Activated naive CD8-positive, alpha-beta T cell treated with anti-CD3 and anti-CD28 coated beads for 36 hours (primary cell): ENCODE measurements at places on chromosomes 1 and 21.

DNA sequence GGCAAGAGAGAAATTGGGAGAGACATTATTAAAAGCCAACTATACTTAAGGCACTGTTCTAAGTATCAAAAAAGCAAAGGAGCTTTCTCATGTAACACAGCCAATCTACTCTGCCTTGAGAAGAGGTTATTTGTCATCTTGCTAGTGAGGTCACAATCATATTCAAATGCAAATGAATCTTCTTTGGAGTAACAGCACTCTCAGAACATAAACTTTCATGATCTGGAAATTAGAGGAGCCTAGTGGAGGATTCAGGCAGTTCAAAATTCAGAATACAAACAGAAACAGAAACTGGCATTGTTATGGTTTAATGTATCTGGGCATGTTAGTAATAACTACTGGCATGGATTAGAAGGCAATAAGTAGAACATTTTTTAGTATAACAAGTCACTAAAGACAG lies 57.4 kb downstream of the ARID4B start:
- H3K27ac ChIP-seq: peak overlapping the region; percentile 52
- no peaks in the 10 kb centered on the region for H3K27me3 ChIP-seq
- peaks cover 54% of the 10 kb centered on the region for H3K4me1 ChIP-seq
- peaks cover 8% of the 10 kb centered on the region for H3K36me3 ChIP-seq
- H3K4me3 ChIP-seq: no peak overlapping the region

DNA sequence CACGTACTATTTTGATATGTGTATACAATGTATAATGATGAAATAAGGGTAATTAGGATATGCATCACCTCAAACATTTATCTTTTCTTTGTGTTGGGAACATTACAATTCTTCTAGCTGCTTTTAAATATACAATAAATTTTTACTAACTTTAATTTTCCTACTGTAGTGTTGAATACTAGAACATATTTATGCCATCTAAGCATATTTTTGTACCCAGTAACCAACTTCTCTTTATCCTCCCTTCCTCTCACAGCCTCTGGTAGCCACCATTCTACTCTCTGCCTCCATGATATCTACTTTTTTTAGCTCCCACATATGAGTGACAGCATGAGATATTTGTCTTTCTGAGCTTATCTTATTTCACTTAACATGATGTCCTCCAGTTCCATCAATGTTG lies 468.0 kb downstream of the COL11A1 start:
- H3K4me3 ChIP-seq: no peak overlapping the region
- H3K27me3 ChIP-seq: no peaks in the 10 kb centered on the region
- DNase-seq: no peak

GRCh38 chr1:31788825-31789256 lies 24.7 kb upstream of the ADGRB2 start:
- peak overlapping the region; percentile 83 for H3K4me3 ChIP-seq
- peaks cover 8% of the 10 kb centered on the region for H3K4me1 ChIP-seq
- H3K27me3 ChIP-seq: no peaks in the 10 kb centered on the region

DNA sequence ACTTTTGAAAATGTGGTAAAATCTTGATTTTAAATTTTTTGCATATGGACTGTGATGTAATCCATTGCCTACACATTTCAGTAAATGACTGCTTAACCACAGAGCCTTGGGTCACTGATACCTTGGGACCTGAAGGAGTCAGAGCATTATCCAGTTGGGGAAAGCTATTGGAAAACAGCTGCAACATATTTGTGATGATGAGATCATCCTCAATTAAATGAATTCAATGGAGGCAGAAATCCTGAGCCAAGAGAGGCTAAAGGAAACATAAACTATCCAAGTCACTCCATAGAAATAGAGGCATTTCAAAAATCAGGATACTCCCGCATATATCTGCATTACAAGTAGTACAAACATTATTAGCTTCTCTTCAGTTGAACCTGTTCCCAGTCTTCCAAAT lies 99.8 kb upstream of the PRMT6 start:
- no peak overlapping the region for H3K4me3 ChIP-seq
- no peak overlapping the region for H3K27ac ChIP-seq

- H3K36me3 ChIP-seq: peaks cover 72% of the 10 kb centered on the region
- no peak overlapping the region for H3K27ac ChIP-seq
- H3K4me3 ChIP-seq: no peak overlapping the region
- H3K27me3 ChIP-seq: no peaks in the 10 kb centered on the region
These were observed 75.7 kb downstream of the INTS7 start for GRCh38 chr1:211959680-211960079.
